Tibial nerve (tissue), 4 donors: ENCODE measurements at places on chromosomes 4 and X. TPM values are rescaled to one million over a fixed set of nuclear protein-coding genes. Genes with fewer than 3 reads are reported as not detected.
A peak's percentile ranks its signal among the peaks of the same experiment; 100 is the strongest.

SFRP2 gene
- 9.9 TPM for total RNA-seq

MID2 gene
- total RNA-seq, result 31.0 TPM

USP26 gene
- total RNA-seq, result not detected

XK gene
- total RNA-seq, result under 0.01 TPM

MEPE gene
- total RNA-seq, result not detected

- H3K4me3 ChIP-seq, result no peak overlapping the region
- no peaks in the 10 kb centered on the region for H3K4me1 ChIP-seq
- H3K27me3 ChIP-seq, result no peaks in the 10 kb centered on the region
- no peaks in the 10 kb centered on the region for H3K36me3 ChIP-seq
- no peak for DNase-seq
These were observed 150.6 kb downstream of the ADAMTS3 start for GRCh38 chr4:72418458-72418857.

DNA sequence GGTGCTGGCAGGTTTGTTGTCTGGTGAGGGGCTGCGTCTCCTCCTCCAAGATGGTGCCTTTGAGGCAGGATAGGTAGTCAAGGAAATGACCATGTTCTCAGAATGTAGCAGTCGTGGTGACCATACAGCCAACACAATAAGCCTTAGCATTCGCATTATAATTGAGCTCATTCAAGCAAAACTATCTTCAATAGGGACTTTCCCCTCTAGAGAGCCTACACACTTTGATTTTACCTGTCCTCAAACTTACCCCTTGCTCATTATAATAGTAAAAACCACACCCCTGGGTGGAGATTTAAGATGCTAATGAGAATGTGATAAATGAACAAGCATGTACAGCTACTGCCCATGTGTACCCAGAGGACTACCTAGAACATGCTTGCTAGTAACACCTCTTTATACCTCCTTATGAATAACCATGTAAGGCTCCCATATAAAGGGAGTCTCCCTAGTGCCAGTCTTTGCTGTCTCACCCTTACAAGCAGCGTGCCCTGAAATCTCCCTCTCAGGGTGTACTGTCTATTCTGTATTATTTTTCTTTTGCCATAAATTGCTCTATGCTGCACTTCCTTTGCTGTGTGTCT is 48.2 kb downstream of the FGFBP1 start:
- peaks cover 7% of the 10 kb centered on the region for H3K4me1 ChIP-seq
- no peak for DNase-seq
- no peak overlapping the region for H3K27ac ChIP-seq
- no peaks in the 10 kb centered on the region for H3K36me3 ChIP-seq
- no peaks in the 10 kb centered on the region for H3K27me3 ChIP-seq

- DNase-seq, result no peak
- no peaks in the 10 kb centered on the region for H3K36me3 ChIP-seq
- peaks cover 25% of the 10 kb centered on the region for H3K4me1 ChIP-seq
- no peaks in the 10 kb centered on the region for H3K27me3 ChIP-seq
- peak overlapping the region; percentile 95 for H3K27ac ChIP-seq
These were observed 1.1 kb upstream of the LCORL start for GRCh38 chr4:18022572-18023050.

GRCh38 chr4:67207941-67208441 is 337.3 kb downstream of the CENPC start:
- no peaks in the 10 kb centered on the region for H3K4me1 ChIP-seq
- no peak overlapping the region for H3K4me3 ChIP-seq
- H3K27ac ChIP-seq, result no peak overlapping the region
- H3K36me3 ChIP-seq, result no peaks in the 10 kb centered on the region
- no peaks in the 10 kb centered on the region for H3K27me3 ChIP-seq

DNA sequence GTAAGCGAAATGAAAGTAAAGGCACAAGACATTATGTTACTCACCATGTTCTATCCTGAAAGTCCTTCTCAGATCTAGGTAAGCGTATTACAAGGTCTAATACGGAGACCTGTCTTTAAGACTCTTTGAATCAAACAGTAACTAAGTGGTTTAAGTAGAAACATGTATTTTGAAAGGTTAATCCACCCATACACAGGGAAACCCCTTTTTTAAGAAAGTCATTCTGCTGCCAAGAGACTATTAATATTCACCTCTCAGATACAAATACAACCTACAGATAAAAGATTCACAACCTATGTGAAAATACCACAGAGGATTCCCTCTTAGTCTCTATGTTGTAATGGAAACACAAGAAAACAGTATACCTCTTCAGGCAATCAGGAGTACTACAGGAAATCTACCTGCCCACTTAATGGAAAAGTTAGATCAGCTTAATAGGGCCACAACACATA is 63.2 kb upstream of the TNIP3 start:
- no peak overlapping the region for H3K4me3 ChIP-seq
- DNase-seq, result no peak
- no peaks in the 10 kb centered on the region for H3K27me3 ChIP-seq
- H3K4me1 ChIP-seq, result no peaks in the 10 kb centered on the region
- H3K36me3 ChIP-seq, result no peaks in the 10 kb centered on the region

- no peak overlapping the region for H3K4me3 ChIP-seq
- H3K4me1 ChIP-seq, result no peaks in the 10 kb centered on the region
- H3K27me3 ChIP-seq, result peaks cover 22% of the 10 kb centered on the region
- no peak overlapping the region for H3K27ac ChIP-seq
- H3K36me3 ChIP-seq, result no peaks in the 10 kb centered on the region
These were observed 45.5 kb upstream of the STK26 start for GRCh38 chrX:131977619-131978018.

- no peak overlapping the region for H3K4me3 ChIP-seq
- H3K27me3 ChIP-seq, result no peaks in the 10 kb centered on the region
- DNase-seq, result no peak
- no peak overlapping the region for H3K27ac ChIP-seq
- H3K36me3 ChIP-seq, result no peaks in the 10 kb centered on the region
- no peaks in the 10 kb centered on the region for H3K4me1 ChIP-seq
These were observed 20.7 kb upstream of the GRXCR1 start for GRCh38 chr4:42871671-42872290.

DNA sequence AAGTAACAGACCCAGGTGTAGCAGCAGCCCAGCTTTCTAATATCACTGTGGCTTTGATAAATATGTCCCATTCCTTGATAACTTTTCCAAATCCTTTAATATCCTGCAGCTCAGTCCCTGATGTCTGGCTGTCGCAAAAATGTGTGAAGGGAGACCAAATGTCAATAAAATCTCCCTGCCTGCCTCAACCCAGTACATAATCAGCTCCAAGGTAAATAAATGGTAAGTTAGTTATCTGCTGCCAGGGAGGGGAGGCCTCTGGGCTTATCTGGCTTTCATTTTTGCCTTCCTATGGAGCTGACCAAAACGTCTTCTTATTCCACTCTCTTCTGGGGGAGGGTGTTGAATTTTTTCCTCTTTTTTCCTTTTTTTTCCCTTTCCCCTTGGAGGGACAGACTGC is 630.6 kb downstream of the MID1IP1 start:
- no peak for DNase-seq
- H3K36me3 ChIP-seq, result no peaks in the 10 kb centered on the region
- no peak overlapping the region for H3K4me3 ChIP-seq
- H3K4me1 ChIP-seq, result peaks cover 6% of the 10 kb centered on the region
- no peak overlapping the region for H3K27ac ChIP-seq

DNA sequence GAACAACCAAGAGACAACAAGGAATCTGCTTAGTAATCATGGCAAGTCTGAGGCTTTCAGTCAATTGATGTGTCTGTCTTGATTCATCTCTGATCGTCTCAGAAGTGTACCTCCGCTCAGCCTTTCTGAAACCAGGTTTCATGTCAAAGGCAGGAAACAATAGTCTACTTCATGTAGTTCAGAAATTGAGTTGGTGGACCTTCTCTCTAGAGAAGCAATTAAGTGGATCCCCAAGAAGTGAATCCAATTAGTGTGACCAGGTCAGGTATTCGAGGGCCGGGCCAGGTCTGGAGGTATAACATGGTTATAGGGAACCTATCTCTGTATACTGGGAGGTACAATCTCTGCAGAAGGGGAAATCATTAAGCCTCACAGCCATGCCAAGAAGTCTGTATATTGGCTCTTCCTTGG is 32.0 kb downstream of the DAPP1 start:
- DNase-seq, result no peak
- no peak overlapping the region for H3K27ac ChIP-seq
- no peaks in the 10 kb centered on the region for H3K4me1 ChIP-seq
- H3K36me3 ChIP-seq, result no peaks in the 10 kb centered on the region

GRCh38 chr4:105305019-105305836 is 158.6 kb downstream of the TET2 start:
- no peaks in the 10 kb centered on the region for H3K36me3 ChIP-seq
- H3K4me1 ChIP-seq, result no peaks in the 10 kb centered on the region
- no peak overlapping the region for H3K4me3 ChIP-seq
- no peak overlapping the region for H3K27ac ChIP-seq

- no peak for DNase-seq
- H3K36me3 ChIP-seq, result no peaks in the 10 kb centered on the region
- H3K27me3 ChIP-seq, result no peaks in the 10 kb centered on the region
- H3K4me1 ChIP-seq, result no peaks in the 10 kb centered on the region
- no peak overlapping the region for H3K4me3 ChIP-seq
- no peak overlapping the region for H3K27ac ChIP-seq
These were observed 44.7 kb upstream of the MED14 start for GRCh38 chrX:40780082-40780481.

GRCh38 chr4:76666944-76667532 is 230.9 kb downstream of the SOWAHB start:
- no peaks in the 10 kb centered on the region for H3K36me3 ChIP-seq
- no peak overlapping the region for H3K4me3 ChIP-seq
- DNase-seq, result no peak
- H3K4me1 ChIP-seq, result no peaks in the 10 kb centered on the region
- H3K27me3 ChIP-seq, result no peaks in the 10 kb centered on the region
- H3K27ac ChIP-seq, result no peak overlapping the region

DNA sequence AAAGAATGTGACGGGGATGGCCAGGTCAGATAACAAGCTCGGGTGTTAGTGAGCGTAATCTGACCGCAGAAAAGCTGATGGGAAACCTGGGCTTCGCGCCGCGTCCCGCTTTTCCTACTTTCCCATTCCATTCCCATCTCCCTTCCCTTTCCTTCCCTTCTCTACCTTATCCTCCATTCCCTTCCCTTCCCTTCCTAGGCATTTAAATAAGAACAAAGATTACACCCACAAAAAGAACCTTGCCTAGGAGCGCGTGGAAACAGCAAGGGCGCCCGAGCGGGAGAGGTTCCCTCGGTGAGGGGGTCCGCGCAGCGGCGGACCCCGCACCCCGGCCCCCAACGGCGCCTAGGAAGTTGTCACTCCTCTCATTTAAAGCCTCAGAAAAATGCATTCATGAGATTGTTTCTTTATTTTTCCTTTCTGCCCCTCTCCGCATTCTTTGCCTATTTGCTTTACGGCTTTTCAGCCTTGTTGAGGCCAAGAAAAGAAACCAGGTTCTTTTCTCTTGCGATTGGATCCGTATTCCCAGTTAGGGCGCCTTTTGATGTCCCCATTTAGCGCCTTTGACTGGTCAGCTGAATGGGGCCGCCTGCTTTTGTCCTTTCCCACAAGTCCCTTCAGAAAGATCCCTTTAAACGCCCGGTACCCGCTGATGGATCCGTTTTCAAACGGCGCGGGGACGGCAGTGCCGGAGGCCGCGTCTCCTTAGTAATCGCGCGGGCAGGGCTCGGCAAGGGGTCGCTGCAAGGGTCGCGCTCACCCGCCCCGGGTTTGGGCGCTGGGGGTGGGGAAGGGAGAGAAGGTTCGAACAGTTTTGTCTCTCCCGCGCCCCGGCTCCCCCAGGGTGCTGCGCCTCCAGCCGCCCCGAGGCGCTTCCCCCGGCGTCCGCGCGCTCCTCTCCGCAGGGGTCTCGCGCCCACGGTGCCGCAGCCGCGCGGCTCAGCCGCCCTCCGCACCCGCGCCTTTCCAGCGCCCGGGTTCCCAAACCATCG is 54.1 kb upstream of the TMEM33 start:
- no peak overlapping the region for H3K27ac ChIP-seq
- no peaks in the 10 kb centered on the region for H3K36me3 ChIP-seq
- peaks cover 11% of the 10 kb centered on the region for H3K4me1 ChIP-seq
- H3K27me3 ChIP-seq, result peaks cover 66% of the 10 kb centered on the region
- peak overlapping the region; percentile 36 for H3K4me3 ChIP-seq
- no peak for DNase-seq

- DNase-seq, result no peak
- H3K4me1 ChIP-seq, result no peaks in the 10 kb centered on the region
- no peaks in the 10 kb centered on the region for H3K36me3 ChIP-seq
- H3K27me3 ChIP-seq, result no peaks in the 10 kb centered on the region
These were observed 22.4 kb downstream of the RS1 start for GRCh38 chrX:18649498-18649951.

GRCh38 chrX:27968878-27969277 is 12.4 kb downstream of the DCAF8L1 start:
- no peaks in the 10 kb centered on the region for H3K4me1 ChIP-seq
- no peaks in the 10 kb centered on the region for H3K36me3 ChIP-seq
- no peak overlapping the region for H3K27ac ChIP-seq
- no peak for DNase-seq

- no peaks in the 10 kb centered on the region for H3K4me1 ChIP-seq
- H3K27ac ChIP-seq, result no peak overlapping the region
- no peak for DNase-seq
- H3K4me3 ChIP-seq, result no peak overlapping the region
- H3K36me3 ChIP-seq, result no peaks in the 10 kb centered on the region
These were observed 16.5 kb upstream of the SLC25A43 start for GRCh38 chrX:119382606-119383005.

- no peak for DNase-seq
- H3K27me3 ChIP-seq, result no peaks in the 10 kb centered on the region
- no peaks in the 10 kb centered on the region for H3K36me3 ChIP-seq
- no peaks in the 10 kb centered on the region for H3K4me1 ChIP-seq
- H3K4me3 ChIP-seq, result no peak overlapping the region
These were observed 2381.1 kb upstream of the AGA start for GRCh38 chr4:179823342-179823741.

DNA sequence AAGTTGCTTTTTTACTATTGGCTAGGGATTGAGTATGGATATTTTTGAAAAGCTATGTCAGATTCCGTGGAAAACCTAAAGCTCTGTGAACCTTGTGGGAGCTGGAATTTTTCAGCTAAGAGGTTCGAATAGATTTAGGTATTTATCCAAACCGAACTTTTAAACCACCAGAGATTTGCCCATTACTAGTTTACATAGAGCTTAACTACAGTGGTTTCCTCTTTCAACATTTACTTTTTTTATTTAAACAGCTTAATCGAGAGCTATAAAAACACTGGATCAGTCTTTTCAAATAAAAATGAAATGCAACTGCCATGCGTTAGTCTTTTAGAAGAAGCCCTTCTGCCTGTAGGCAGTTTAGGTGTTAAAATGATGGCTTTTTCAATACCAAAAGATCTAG is 377.0 kb downstream of the RPA4 start:
- no peak overlapping the region for H3K4me3 ChIP-seq
- no peaks in the 10 kb centered on the region for H3K4me1 ChIP-seq
- no peak for DNase-seq
- no peaks in the 10 kb centered on the region for H3K27me3 ChIP-seq
- no peaks in the 10 kb centered on the region for H3K36me3 ChIP-seq

- no peak for DNase-seq
- H3K27ac ChIP-seq, result no peak overlapping the region
- no peak overlapping the region for H3K4me3 ChIP-seq
- H3K27me3 ChIP-seq, result no peaks in the 10 kb centered on the region
- H3K36me3 ChIP-seq, result no peaks in the 10 kb centered on the region
These were observed 42.0 kb upstream of the USP9X start for GRCh38 chrX:41043196-41043595.

- no peak overlapping the region for H3K4me3 ChIP-seq
- no peaks in the 10 kb centered on the region for H3K4me1 ChIP-seq
- no peak overlapping the region for H3K27ac ChIP-seq
- DNase-seq, result no peak
These were observed 8.2 kb downstream of the MTHFD2L start for GRCh38 chr4:74166135-74166534.
